ENCODE measurements at places on chromosomes 5 and 9.

DNA sequence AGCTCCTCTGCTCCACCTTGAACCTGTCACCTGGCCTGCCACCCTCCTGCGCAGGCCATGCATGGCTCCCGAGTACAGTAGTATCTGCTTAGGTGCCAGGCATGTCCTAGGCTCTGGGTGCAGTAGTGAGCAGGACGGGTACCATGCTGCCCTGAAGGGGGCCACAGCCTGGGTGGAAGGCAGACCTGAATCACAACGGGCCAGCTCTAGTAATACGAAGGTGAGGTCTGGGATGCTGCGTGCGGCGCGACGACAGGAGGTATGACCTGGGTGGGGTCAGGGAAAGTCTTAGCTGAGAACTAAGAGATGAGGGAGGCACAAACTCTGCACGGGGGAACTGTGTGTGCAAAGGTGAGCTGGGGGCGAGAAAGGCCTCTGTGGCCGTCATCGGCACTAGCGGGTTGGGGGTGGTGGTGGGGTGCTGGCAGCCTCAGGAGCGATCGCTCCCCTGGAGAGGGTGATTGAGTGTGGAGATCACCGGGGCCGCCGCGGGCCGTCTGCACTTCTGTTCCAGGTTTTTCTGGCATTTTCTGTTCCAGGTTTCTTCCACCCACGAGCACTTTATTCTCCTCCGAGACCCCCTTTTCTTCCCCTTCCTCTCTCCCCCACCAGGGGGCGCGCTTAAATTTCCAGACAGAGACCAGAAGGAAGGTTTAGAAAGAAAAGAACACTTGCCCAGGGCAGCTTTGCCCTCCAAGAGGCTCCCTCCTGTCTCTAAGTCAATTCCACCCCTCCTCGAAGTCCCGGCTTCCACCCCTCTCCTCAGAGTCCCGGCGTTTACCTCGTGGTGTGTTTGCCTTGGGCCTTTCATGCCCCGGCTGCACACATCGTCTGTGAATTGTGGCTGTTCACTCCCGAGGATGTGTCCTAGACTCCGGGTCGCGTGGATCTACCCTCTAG, 15.1 kb downstream of the PDLIM4 start:
- no peaks in the 10 kb centered on the region for H3K4me1 ChIP-seq
- no peak overlapping the region for H3K27ac ChIP-seq
- no peaks in the 10 kb centered on the region for H3K36me3 ChIP-seq
- H3K27me3 ChIP-seq, result no peaks in the 10 kb centered on the region
- no peak for DNase-seq
- no peak overlapping the region for H3K4me3 ChIP-seq

DNA sequence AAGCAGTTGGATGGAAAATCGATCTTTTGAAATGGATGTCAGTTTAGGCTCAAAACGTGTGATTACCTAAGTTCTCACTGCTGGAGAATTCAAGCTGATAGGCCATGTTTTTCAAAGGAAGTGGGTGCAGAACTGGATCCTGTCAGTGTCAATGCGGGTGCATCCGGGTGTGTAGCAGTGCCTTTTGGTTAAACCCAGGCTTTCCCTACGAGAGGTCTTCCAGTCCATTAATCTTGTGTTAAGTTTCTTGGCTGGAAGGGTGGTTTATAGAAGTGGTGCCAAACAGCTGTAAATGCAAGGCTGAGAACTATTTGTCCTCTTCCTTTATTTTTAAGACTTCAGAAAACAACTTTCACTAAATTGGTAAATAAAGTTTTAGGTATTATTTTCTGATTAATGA, 71.9 kb downstream of the DAPK1 start:
- no peaks in the 10 kb centered on the region for H3K36me3 ChIP-seq
- no peaks in the 10 kb centered on the region for H3K27me3 ChIP-seq
- no peak overlapping the region for H3K4me3 ChIP-seq
- no peak for DNase-seq

DNA sequence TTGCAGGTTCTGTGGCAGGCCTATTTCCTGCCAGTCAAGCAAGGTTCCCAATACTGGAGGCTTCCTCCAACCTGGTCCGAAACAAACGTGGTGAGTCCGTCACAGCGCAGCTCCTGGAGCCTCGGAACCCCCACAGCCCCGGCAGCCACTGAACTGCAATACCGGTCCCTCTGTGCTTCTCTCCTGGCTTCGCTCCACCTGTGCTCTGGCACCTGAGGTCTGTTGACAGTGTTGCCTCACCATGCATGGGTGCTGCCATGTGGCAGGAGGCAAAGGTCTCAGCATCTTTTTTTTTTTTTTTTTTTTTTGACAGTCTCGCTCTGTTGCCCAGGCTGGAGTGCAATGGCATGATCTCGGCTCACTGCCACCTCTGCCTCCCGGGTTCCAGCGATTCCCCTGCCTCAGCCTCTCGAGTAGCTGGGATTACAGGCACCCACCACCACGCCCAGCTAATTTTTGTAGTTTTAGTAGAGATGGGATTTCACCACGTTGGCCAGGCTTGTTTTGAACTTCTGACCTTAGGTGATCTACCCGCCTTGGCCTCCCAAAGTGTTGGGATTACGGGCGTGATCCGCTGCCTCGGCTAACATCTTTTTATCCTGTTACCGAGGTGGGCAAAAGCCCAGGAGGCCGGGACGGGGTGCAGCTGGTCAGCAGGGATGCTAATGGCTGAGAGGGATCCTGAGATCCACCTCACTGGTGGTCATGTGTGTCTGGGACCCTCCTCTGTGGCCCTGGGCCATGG, 57.1 kb upstream of the RNU6ATAC start:
- no peaks in the 10 kb centered on the region for H3K36me3 ChIP-seq
- DNase-seq, result no peak
- H3K4me3 ChIP-seq, result no peak overlapping the region
- no peaks in the 10 kb centered on the region for H3K27me3 ChIP-seq

- H3K27ac ChIP-seq, result no peak overlapping the region
- no peak overlapping the region for H3K4me3 ChIP-seq
- H3K27me3 ChIP-seq, result no peaks in the 10 kb centered on the region
- no peaks in the 10 kb centered on the region for H3K36me3 ChIP-seq
- H3K4me1 ChIP-seq, result no peaks in the 10 kb centered on the region
Measured at GRCh38 chr9:22165144-22165543, 156.0 kb upstream of the CDKN2B start.

DNA sequence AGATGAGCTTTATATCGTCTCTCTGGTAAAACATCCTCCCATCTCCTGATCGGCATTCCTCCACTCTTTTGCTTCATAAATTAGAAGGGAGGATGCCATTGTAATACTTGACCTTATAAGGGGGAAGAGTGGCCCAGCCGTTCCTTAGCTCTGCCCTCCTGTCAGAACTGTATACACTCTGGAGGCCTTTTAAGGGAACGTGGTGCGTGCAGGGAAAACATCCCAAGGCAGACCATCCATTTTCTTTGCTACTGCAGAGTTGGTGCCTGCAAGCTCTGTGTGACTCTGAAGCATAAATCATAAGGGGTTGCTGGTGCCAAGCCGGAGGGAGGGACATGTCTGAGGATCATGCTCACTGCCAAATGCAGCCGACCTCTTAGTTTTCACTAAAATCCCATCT, 90.4 kb downstream of the PGM5 start:
- H3K4me1 ChIP-seq, result no peaks in the 10 kb centered on the region
- H3K4me3 ChIP-seq, result no peak overlapping the region
- no peaks in the 10 kb centered on the region for H3K27me3 ChIP-seq

DNA sequence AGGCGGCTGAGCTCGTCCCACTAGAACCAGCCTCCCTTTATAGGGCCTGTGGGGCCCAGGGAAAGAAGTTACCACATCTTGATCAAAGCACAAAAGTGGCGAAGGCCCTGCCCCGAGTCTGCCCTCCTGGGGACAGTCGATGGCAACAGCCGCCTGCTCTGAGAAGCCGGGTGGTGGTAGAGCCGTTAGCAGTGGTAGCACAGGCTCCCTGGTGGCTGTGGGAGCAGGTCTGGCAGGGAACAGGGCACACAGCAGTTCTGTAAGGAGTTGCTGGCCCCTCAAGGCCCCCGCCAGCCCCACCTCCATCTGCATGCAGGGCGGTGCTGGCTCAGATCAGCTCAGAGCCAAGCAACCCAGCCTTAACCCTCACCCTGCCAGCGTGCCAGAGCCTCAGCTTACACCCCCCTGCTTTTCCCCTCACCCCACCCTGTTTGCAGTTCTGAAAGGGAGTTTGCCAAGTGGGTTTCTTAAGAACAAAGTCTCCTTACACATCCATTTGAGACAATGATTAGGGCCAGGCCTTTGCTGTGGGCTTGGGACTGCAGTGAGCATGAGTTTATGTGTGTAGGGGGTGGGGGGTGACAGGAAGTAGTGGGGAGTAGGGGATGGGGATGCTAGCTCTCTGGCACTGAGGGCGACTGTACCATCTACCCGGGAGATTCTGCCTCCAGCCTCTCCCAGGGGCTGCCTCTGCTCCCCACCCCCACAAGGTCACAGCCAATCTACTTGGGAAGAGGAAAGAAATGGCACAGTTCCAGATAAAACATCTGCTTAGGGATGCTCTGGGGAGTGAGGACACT, 11.8 kb downstream of the ACSL6 start:
- no peaks in the 10 kb centered on the region for H3K27me3 ChIP-seq
- H3K4me1 ChIP-seq, result peaks cover 7% of the 10 kb centered on the region
- H3K27ac ChIP-seq, result no peak overlapping the region
- H3K4me3 ChIP-seq, result no peak overlapping the region
- DNase-seq, result no peak
- H3K36me3 ChIP-seq, result no peaks in the 10 kb centered on the region

- no peaks in the 10 kb centered on the region for H3K27me3 ChIP-seq
- H3K4me1 ChIP-seq, result peaks cover 22% of the 10 kb centered on the region
- DNase-seq, result no peak
- no peak overlapping the region for H3K4me3 ChIP-seq
- no peaks in the 10 kb centered on the region for H3K36me3 ChIP-seq
Measured at GRCh38 chr5:179185256-179185940, 125.2 kb downstream of the ZNF354C start.

- H3K27me3 ChIP-seq, result peaks cover 8% of the 10 kb centered on the region
- H3K27ac ChIP-seq, result no peak overlapping the region
- no peaks in the 10 kb centered on the region for H3K36me3 ChIP-seq
- no peak for DNase-seq
Measured at GRCh38 chr9:121066850-121067249, 7.9 kb upstream of the CNTRL start.

DNA sequence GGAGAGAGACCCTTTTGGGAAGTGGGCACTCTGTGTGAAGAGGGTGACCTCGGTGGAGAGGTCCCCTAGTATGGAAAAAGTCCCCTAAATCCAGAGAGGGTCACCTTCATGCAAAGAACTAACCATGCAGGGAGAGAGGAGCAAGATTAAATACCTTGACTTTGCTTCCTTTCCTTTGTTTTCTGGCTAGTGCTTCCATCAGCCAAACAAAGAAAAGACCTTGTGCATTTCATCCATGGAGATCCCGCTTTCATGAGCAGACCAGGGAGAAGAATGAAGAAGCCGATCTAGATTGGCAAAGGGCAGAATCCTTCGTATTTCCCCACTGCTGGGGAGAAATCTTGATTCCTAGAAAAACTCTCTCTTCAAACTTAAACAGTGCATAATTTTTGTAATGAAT, 813.3 kb upstream of the CDH6 start:
- peaks cover 2% of the 10 kb centered on the region for H3K4me1 ChIP-seq
- no peaks in the 10 kb centered on the region for H3K36me3 ChIP-seq
- no peak overlapping the region for H3K27ac ChIP-seq
- DNase-seq, result no peak

DNA sequence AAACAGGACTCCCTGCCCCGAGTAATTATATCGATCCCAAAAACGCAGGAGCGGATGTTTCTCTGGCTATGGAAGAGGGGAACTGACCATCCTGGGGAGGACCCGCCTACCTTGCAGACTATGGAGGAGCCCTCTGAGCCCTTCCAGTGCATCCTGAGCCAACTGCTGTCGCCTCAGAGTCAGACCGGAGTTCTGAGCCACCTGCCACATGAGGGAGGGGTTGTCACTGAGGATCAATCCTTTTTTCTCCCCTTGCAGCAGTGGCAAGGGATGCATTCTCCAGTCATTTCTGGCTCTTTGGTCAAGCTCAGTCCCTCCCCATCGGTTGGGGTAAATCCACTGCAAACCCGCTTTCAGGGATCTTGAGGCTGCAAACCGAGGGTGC, 709 bp downstream of the FANCG start:
- peaks cover 10% of the 10 kb centered on the region for H3K36me3 ChIP-seq
- peak overlapping the region; percentile 94 for H3K4me3 ChIP-seq
- DNase-seq, result no peak
- H3K27ac ChIP-seq, result no peak overlapping the region
- H3K27me3 ChIP-seq, result no peaks in the 10 kb centered on the region

GRCh38 chr5:53478411-53479044, 1.9 kb upstream of the FST start:
- no peak for DNase-seq
- H3K27ac ChIP-seq, result no peak overlapping the region
- H3K27me3 ChIP-seq, result no peaks in the 10 kb centered on the region
- peak overlapping the region; percentile 97 for H3K4me3 ChIP-seq
- 0 out of 2 replicates have a peak, but pooled peaks cover 1% of the 10 kb centered on the region for H3K4me1 ChIP-seq

DNA sequence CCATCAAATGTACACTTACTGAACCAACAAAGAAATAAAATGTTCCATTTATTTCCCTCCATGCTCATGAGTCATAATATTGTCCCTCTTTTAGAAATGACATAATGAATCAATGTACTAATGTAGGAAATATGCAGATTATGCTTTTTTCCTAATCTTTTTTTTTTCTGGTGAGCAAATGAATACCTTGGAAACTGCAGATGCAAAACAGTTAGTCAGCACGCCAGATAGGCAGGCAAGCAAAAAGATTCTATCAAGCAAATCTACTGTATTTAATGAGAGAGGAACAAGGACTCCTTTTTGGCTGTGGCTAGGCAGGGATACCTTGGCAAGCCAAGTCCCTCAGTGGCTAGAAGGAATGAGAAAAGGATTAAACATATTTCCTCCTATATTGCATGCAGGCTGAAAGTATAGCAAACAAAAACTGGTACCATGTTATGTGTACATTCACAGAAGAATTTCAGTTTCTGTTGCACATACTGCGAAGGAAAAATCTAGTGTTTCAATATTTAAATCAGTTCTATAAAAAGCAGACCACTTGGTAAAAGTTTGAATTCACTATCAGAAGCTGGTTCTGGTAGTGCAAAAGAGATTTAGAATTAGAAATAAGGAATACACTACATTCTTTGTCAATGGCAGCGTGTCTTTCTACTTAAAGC, 605.4 kb downstream of the TLE1 start:
- no peak overlapping the region for H3K27ac ChIP-seq
- H3K27me3 ChIP-seq, result no peaks in the 10 kb centered on the region
- DNase-seq, result no peak
- H3K4me1 ChIP-seq, result no peaks in the 10 kb centered on the region

GRCh38 chr5:61186634-61187033, 24.4 kb upstream of the SMIM15 start:
- H3K4me1 ChIP-seq, result peaks cover 2% of the 10 kb centered on the region
- no peak for DNase-seq
- H3K27ac ChIP-seq, result no peak overlapping the region
- no peaks in the 10 kb centered on the region for H3K27me3 ChIP-seq

DNA sequence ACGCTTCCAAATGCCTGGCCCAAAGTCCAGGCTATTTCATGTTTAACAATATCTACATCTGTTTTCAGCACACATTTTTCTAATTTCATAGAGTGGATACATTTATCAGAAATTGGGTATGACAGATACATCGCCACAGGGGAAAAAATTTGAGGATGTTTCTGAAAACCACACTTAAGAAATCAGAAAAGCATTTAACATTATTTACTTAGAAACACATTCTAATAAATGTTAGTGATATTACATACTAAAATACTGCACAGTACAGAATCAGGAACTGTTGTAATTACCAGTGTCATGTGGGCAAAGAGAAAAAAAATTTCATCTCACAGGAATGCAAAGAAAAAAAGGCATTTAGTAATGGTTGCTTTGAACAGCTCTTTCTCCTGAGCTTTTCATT, 310.5 kb upstream of the KIF2A start:
- no peak for DNase-seq
- no peaks in the 10 kb centered on the region for H3K27me3 ChIP-seq
- H3K36me3 ChIP-seq, result no peaks in the 10 kb centered on the region
- no peaks in the 10 kb centered on the region for H3K4me1 ChIP-seq
- H3K4me3 ChIP-seq, result no peak overlapping the region
- H3K27ac ChIP-seq, result no peak overlapping the region
